ENCODE measurements at places on chromosomes 4 and X. TPM values are rescaled to one million over a fixed set of nuclear protein-coding genes. Genes with fewer than 3 reads are reported as not detected.
A peak's percentile ranks its signal among the peaks of the same experiment; 100 is the strongest.

GSTCD gene
- 9.9 TPM for polyA plus RNA-seq

GPRASP1 gene
- 10.3 TPM for polyA plus RNA-seq

SLC16A2 gene
- 60.0 TPM for polyA plus RNA-seq

TRIML1 gene
- polyA plus RNA-seq, result not detected

P2RY8 gene
- polyA plus RNA-seq, result 2.5 TPM

KCNE5 gene
- 18.3 TPM for polyA plus RNA-seq

ASB11 gene
- 12.3 TPM for polyA plus RNA-seq

TRPC5OS gene
- 0.21 TPM for polyA plus RNA-seq

TEX11 gene
- polyA plus RNA-seq, result 0.13 TPM

CAMK2D gene
- polyA plus RNA-seq, result 316 TPM

ANAPC4 gene
- polyA plus RNA-seq, result 47.5 TPM

BGN gene
- 159 TPM for polyA plus RNA-seq

CT47B1 gene
- not detected for polyA plus RNA-seq

- no peak for DNase-seq
Observed at GRCh38 chr4:142379277-142380051, 466.6 kb downstream of the INPP4B start.

GRCh38 chrX:44795945-44796450 lies 47.8 kb upstream of the DUSP21 start:
- no peak for DNase-seq

DNA sequence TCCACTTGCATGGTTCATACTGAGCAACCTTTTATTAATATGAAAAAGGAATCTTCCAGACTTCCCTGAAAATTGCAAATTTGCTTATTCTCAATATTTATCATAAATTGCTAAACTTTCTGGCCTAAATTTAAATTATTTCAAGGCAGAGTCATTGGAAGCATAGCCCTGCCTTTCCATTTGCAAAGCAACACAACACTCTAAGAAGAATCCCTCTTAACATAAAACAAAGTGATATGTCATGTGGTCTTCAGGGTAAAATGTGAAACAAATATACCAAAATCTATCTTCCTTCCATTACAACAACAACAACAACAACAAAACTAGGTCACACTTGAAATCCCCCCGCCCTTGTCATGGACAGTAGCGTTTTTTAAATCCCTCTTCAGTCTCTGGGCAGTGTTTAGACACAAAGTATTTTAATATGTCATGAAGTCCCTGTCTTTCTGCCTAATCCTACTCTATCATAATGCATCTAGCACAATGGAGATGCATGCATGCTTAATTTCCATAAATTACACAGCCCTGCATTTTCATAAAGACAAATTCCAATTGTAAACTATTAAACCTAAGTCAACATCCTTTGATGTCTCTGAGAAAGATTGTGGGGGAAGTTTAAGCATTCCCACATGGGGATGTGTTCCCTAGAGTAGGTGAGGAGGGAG lies 668.9 kb upstream of the LCORL start:
- no peak for DNase-seq

- no peak for DNase-seq
Observed at GRCh38 chrX:153644356-153645125, 2.5 kb upstream of the DUSP9 start.

GRCh38 chr4:180057891-180058671 lies 2185.1 kb upstream of the TENM3 start:
- DNase-seq, result peak; percentile 8

DNA sequence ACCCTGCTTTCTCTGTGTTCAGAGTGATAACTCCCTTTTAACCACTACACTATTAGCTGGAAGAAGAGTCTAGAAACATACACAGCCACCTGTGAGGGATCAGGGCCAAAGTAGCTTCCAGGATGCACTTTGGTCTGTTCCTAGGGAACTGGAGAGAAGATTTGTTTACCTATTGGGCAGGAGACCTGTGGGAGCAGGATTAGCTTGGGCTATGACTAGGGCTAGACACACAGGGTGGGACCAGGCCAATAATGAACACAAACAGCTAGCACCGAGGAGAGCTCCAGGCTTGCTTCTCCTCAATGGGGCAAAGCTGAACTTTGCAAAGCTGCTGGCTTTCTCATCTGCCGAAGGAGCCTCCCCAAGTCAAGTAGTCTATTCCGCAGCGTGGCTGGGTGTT lies 24.4 kb upstream of the MAP7D3 start:
- DNase-seq, result no peak

GRCh38 chr4:112523008-112523721 lies 7.2 kb upstream of the NEUROG2 start:
- peak; percentile 54 for DNase-seq

GRCh38 chr4:145804116-145804515 lies 124.2 kb downstream of the C4orf51 start:
- peak; percentile 78 for DNase-seq

- DNase-seq, result no peak
Observed at GRCh38 chrX:31126205-31126604, 54.4 kb upstream of the FTHL17 start.

DNA sequence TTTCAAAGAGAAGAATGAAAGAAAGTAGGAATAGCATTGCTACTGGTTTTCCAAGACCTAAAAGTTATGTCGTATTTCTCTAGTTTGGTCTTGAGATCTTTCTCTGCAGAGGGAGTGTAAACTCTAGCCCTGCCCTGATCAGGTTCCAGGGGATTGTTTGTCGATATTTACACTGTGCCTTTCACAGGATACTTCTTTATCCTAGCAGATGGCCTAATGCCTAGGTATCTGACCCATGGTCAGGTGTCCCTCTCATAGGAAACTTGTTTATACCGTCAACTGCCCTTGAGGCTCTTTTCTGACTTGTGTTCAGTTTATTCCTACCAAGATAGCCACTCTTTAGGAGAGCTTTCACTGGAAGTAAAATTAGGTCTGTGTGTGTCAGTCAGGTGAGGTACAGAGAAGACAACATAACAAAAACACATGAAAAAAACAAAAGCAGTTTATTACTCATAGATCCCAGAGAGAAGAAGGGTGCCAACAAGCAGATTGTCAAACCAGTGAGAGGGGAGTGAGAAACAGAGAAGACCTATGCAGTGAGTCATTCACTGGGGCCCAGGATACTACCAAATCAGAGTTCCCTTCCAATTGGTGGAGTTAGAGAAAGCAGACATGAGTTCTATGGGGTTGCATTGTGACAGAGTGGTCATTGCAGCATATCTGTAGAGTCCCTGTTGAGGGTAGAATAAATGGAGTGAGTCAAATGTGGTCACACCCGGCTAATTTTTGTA lies 40.6 kb upstream of the THOC2 start:
- DNase-seq, result no peak

DNA sequence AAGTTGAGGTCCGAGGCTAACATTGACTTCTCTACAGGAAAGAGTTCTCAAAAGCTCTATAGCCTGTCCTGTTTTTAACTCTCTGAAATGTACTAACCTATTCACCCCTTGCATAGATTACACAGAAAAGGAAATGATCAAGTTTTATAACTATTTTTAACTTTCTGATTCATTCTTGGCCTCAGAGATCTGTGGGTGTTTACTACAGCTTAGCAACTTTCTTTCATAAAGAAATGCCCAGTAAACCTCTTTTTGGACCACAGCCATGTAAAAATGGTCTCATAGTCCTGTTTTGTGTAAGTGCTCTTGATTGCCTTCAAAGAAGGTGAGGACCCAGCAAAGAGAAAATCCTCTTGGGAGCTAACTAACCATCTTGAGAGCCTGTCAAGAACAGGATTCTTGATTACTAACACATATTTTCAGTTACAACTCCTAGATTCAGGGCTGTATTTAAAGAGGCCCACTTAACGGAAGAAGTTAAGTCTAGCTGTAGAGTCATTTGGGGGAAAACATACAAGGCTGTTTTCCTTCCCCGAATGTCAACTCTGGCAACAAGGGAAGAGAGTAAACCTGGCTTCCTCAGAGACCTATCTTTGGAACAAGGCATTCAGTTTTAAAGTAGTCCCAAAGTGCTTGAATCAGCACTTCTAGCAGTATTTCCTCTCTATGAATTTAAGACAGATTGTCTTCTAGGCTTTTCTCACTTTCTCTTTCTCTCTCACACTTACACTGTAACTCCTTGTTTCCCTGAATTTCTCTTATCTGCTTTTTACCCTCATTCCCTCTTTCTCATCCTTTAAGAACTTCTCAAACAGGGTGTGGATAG lies 78.2 kb downstream of the IL21 start:
- no peak for DNase-seq

DNA sequence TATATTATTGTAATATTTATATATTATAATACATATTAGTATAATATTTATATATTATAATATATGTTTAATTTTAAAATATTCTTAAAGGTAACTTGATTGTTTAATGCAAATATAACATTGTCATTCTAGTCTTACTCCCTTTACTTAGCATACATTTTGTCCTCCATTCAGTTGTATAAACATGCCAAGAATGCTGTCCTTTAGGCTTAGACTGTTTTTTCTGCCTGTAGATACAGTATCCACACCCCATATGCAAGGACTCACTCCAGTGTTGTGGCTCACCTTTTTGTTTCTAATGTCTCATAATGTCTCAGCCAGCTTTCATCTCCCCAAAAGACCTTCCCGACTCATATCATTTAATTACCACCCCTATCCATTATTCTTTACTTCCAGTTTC lies 2110.0 kb downstream of the PCDH7 start:
- DNase-seq, result no peak

GRCh38 chr4:184645904-184646610 lies 3.2 kb downstream of the CASP3 start:
- DNase-seq, result no peak

DNA sequence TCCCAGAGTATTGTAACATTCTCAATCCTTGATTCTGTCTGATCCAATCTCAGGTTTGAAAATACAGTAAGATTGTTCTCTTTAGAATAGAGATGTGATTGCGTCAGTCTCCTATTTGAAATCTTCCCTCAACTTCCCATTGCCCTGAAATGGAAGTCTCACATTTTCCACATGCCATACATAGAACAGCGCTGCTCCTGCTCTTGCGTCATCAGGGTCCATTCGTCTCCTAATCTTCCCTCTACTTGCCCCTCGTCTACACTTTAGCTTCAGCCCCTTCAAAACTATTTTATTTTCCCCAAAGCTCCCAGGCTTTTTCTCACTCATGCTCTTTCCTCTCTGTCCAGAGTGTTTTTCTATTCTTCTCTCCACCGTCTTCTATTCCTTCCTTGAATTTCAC lies 301.7 kb upstream of the MAGEB2 start:
- DNase-seq, result no peak

DNA sequence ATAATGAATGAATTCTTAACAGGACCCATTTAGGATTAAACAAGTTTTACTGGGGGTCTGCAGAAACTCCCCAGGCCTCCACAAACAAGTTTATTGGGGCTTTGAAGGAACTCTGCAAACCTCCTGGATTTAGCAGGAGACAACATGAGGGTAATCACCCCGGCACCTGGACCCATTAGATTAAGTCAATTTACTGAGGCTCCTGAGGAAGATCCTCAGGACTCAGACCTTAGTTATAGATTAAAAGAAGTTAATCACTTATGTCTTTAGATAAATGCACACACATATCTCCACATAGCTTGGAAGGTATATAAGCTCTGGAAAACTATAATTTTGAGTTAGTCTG lies 29.4 kb downstream of the XG start:
- no peak for DNase-seq

DNA sequence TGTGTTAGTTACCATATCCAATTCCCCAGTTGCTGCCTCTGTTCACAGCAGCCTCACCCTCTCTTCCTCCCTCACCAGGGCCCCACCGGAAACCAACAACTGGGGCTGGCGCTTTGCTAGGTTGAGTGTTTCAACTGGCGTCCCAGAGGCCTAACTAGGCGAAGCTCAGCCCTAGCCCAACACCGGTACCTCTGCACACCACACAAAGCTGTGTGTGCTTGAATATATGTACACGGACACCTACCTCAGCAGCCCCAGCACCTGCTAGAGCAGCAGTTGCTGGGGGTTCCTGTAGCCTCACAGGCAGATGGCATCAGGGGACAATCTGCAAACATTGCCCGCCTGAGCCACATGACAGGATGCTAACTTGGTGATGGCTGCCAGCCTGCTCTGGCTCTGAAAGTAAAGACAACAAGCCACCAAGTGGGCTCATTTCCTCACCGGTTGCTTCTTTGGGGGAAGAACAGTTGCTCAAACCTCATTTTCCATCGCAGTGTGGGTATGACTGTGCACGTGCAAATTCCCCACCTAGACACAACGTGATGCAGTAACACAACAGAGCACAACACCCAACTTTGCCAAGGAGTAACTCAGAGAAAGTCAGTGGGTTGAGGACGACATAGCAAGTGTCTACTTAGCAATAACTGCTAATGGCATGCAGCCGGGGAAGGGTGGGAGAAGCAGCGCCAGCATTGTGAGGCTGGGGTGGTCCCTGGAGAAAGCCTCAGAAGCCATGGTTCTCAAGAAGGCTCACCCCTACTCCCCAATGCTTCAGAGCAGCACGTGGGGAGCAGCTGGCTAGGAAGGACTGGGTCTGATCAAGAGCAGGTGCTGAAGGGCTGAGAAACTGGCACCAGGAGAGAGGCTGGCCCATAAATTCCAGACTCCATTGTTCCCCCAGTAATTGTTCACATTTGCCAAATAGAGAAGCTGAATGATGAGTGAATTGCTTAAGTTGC lies 139.5 kb downstream of the SH3KBP1 start:
- no peak for DNase-seq

DNA sequence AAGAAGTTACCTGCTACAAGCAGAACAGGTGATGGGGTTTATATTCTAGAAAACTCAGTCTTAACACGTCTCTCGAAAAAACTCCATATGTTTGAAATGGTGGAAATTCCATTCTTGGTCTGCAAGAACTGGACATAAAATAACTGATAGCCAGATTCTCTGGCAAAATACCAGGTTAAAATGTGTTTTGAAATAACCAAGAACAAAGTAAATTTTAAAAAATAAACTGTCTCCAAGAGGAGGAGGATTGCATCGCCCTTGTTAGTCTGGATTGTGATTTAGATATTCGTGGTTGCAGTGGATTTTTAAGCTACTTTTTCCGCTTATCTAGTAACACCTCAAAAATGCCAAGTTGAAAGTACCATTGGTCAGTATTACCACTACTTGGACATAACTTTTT lies 40.8 kb downstream of the CENPU start:
- DNase-seq, result no peak

DNA sequence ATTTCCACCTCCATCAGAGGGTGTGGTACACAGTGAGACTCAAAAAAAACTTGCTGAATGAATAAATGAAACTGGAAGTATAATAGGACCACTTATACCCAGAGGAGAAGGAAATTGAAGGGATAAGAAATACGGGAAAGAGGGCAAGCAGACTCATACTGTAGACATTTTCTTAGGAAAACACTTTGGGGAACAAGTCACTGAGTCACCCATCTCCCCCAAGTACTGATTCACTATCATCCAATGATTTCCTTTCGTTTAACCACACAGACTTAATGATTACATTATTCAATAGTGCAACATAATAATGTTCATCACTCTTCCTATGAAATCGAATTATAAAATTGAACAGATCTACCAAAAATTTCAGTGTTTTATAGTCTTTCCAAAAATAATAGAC lies 97.1 kb downstream of the LDB2 start:
- no peak for DNase-seq

- DNase-seq, result no peak
Observed at GRCh38 chrX:135354288-135354687, 45.0 kb downstream of the ETDC start.

DNA sequence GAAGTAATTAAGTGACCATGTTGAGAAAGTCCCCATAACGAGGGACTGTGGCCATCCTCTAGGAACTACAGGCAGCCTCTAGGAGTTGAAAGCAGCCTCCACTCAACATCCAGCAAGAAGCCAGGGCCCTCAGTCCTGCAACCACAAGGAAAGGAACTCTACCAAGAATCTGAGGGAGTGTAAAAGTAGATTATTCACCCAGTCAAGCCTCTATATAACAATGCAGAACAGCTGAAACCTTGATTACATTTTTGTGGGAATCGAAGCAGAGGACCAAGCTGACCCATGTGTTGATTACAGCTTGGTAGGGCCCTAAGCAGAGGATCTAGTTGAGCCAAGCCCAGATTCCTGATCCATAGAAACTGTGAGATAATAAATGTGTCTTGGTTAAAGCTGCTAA lies 17.1 kb downstream of the RPS6KA6 start:
- DNase-seq, result no peak
